ENCODE measurements at places on chromosomes 1 and 21.

DNA sequence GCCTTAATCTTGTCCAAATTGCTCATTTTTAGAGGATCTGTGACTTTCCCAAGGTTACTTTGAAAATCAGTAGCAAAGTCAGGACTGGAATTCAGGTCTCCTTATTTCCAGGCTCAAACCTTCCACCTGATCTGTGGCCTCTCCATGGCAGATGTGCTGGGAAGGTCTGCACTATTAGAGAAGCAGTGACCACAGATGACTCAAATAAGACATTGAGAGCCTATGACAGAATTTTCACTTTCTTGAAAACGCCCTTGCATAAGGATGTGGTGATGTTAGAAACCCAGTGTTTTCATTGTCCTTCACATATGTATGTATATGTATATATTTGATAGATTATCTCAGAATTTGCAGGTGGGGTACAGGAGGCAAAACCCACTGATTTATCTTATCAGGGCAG lies 45.3 kb downstream of the TTC39A start:
- DNase-seq, result no peak

DNA sequence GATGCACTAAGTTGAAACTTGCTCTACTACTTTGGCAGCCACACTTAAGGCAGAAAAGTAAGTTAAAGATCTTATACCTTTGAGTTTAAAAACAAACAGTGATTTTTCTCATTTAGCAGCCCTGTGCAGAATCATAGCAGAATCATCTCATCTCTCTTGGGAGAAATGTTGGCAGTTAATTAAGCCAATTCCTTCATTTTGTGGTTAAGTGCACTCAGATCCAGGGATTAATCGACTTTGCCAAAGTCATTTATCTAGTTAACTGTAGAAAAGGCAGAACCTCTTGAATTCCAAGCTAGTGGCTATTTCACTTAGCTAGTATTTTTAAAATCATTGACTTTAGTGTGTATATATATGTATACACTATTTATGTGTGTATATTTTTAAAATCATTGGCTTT lies 125.0 kb downstream of the GPR52 start:
- DNase-seq, result no peak

GRCh38 chr21:41578716-41579115 lies 70.8 kb upstream of the TMPRSS2 start:
- DNase-seq, result no peak

GRCh38 chr1:9369964-9370788 lies 77.5 kb downstream of the SPSB1 start:
- no peak for DNase-seq

GRCh38 chr1:33524586-33524985 lies 52.1 kb downstream of the ZSCAN20 start:
- no peak for DNase-seq

DNA sequence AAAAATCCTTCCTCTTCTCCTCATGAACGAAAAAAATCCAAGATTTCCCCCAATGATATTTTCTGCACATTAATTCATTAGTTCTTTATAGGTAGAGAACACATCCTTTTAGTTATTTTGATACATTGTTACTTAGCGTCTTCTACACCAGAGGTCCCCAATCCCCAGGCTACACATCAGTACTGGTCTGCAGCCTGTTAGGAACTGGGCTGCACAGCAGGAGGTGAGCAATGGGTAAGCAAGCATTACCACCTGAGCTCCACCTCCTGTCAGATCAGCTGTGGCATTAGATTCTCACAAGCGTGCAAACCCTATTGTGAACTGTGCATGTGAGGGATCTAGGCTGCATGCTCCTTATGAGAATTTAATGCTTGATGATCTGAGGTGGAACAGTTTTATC lies 13.0 kb downstream of the EXTL2 start:
- DNase-seq, result no peak

- DNase-seq, result no peak
These were observed 48.3 kb upstream of the LBR start for GRCh38 chr1:225476100-225476511.
